ENCODE measurements at places on chromosomes 1 and 21. TPM values are rescaled to one million over a fixed set of nuclear protein-coding genes. Genes with fewer than 3 reads are reported as not detected.

The C1orf74 gene
- 1.1 TPM for total RNA-seq

The KCNK1 gene
- 2.8 TPM for total RNA-seq

The HCN3 gene
- total RNA-seq, result under 0.01 TPM

The GBP7 gene
- total RNA-seq, result not detected

The EFHD2 gene
- total RNA-seq, result 17.3 TPM

The CFAP141 gene
- not detected for total RNA-seq

The AGTRAP gene
- 48.4 TPM for total RNA-seq

The RNF186 gene
- not detected for total RNA-seq

The ROR1 gene
- total RNA-seq, result 35.4 TPM

The TDRD5 gene
- not detected for total RNA-seq

The GNL2 gene
- total RNA-seq, result 27.3 TPM

The AKR7A2 gene
- 107 TPM for total RNA-seq

The CYP4A11 gene
- total RNA-seq, result 0.18 TPM

The HSF2BP gene
- 2.0 TPM for total RNA-seq

The SYDE2 gene
- 1.3 TPM for total RNA-seq

The CD247 gene
- total RNA-seq, result not detected

The TTC22 gene
- not detected for total RNA-seq

The DHDDS gene
- total RNA-seq, result 49.5 TPM

The PLD5 gene
- total RNA-seq, result not detected

The TFF1 gene
- total RNA-seq, result not detected

The MAP3K21 gene
- 0.65 TPM for total RNA-seq

The IL10 gene
- total RNA-seq, result not detected

The LCE7A gene
- total RNA-seq, result not detected

The RGSL1 gene
- not detected for total RNA-seq

The SPATA45 gene
- not detected for total RNA-seq
